ENCODE measurements at places on chromosomes 2 and 18.

DNA sequence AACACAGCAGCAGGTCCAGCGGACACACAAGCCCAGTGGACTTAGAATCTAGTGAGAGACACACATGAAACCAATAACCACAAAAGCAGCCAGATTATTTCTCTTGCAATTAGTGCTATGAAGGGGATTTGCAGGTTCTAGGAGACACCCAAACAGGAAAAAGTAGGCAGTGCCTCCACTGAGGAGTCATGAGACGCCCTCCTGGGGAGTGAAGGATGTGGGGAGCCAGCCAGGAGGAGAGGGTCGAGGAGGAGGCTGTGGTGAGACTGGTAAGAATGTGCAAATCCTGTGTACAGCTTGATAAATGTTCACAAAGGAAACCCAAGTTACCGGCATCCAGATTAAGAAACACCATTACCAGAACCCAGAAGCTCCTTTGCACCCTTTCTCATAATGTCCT is 2.7 kb upstream of the CAPN13 start:
- no peak for DNase-seq

GRCh38 chr18:7071600-7071999 is 46.0 kb downstream of the LAMA1 start:
- peak; percentile 24 for DNase-seq

DNA sequence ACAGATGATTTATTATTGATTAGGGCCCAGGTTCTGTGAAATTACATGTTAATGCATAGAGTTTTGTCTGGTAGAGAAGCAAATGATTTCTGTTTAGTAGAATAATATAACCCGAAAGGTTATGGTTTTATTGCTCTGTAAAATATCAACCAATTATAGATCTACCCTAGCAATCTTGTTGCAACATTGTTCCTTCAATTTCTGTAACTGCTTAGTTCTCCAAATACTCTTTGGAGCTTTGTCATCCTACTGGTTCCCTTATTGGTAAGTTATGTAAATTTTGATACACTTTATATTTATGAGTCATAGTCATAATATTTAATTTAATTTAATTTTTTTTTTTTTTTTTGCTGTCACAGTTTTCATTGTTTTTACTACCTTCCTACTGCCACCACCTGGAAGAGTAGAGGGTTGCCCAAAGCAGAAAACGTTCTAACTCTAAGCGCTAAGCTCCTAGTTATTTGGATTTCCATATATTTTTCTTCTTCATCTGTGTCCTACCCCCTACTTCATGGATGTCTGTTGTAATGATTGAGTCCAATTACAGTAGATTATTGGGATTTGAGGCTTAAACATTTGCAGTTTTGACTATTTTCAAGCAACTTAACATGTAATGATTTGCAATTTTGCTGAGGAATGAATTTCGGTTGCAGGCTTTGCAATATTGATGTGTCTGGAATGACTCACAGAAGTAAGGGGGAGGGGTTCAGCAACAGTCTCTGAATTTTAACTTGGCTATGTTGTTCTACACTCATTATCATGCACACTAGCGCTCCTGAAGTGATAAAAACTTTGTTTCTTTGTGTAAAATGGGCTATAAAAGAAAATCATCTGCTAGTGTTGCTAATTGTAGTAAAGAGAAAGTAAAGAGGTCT is 51.1 kb downstream of the NABP1 start:
- DNase-seq = peak; percentile 38

- DNase-seq = no peak
Observed at GRCh38 chr2:56148825-56149224, 35.0 kb upstream of the CCDC85A start.

GRCh38 chr2:238598802-238599530 is 172.2 kb downstream of the ASB1 start:
- DNase-seq = no peak

DNA sequence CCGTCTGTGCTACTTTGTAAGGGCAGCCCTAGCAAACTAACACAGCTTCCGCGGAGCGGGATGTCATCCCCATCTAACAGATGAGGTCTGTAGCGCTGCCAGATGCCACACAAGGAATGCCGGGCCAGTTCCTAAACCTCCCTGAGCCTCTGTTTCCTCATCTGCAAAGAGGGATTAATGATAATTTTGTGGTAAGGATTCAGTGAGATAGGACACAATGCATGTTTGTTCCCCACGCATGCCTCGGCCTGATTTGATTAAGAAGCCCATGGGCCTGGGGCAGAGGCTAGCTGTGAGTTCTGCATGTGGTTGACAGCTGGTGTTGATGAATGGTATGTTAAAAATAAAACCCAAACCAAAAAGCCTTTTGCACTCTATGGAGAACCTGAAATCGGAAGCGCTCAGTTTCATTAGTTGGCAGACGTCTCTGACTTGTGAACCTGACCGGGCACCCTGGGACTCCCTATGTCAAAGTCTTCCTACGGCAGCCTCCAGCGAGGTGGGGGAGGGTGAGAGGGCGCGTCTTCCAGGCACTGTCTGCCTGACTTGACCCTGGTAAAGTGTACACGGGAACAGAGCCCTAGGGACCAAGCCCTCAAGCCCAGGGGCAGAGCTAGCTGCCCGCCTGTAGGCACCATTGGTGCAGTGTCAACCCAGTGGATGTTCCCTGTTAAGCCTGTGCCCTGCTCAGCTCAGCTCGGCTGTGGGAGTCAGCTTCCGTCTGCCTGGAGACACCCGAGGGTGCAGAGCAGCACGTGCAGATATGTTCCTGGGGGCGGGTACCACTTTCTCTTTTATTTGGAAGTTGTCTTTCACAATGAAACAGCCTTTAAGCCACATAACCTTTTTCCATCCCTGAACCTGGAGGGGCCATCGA is 14.8 kb upstream of the INHBB start:
- DNase-seq = no peak

GRCh38 chr2:210389856-210390255 is 74.9 kb upstream of the MYL1 start:
- DNase-seq = no peak

- DNase-seq = peak; percentile 60
Observed at GRCh38 chr2:187527262-187527661, 27.0 kb downstream of the TFPI start.

DNA sequence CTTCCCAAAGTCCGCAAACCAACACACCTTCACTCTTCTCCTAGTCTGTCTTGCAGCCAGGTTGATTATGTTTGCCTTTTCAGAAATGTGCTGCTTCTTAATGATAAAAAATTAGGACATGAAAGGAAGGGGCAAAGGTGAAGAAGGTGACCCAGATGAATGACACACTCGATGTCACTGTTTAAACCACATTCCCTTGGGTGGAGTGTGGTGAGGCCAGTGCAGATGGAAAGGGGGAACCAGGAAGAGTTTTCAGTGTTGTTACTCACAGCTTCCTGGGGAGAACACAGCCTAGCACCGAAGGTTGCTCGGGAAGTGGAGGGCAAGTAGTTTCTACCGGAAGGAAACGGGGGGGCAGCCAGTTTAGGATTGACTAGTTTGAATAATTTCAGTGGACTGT is 57.2 kb upstream of the BOD1L2 start:
- no peak for DNase-seq

DNA sequence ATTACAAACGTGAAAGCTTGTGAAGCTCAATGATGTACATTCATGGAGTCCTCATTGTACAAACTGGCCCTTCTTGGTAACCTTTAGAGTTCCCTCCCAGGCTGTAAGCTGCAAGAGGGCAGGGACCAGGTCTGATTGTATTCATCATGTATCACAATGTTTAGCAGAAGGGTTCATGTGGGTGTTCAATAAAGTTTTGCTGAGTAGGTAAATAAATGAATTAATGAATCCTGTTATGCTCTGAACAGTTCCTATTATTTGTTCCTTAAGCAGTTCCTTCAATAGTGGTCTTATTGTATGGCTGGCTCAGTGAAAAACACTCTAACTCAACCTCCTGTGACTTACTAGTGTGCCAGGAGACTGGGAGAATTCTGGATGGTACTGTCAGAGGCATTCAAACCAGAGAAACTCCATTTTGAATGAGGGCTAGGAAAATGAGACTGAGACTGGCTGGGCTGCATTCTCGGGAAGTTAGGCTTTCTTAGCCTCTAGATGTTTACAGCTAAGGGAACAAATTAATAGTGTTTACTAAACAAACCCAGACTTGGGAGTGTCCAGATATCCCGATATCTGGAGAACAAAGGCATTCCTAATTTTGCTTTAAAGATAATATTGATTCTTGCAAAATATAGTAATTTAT is 1.8 kb upstream of the ACVR1 start:
- DNase-seq = no peak

DNA sequence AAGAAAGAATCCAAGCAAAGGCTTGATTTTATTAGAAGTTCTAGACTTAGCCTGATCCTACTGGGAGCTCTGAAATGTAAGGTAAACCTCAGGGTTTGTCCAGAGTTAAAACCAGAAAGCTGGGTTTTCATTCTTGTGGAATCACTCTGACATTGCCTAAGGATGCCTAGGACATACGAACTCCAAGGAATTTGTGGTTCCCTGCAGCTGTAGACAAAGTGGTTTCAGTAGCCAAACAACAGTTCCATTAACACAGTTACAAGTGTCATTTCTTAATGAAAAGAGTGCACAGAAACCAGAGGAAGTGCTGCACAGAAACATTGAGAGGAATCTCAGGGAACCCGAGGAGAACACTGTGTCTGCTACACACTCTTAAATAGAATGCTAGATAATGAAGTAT is 221.4 kb upstream of the ST6GAL2 start:
- peak; percentile 4 for DNase-seq

DNA sequence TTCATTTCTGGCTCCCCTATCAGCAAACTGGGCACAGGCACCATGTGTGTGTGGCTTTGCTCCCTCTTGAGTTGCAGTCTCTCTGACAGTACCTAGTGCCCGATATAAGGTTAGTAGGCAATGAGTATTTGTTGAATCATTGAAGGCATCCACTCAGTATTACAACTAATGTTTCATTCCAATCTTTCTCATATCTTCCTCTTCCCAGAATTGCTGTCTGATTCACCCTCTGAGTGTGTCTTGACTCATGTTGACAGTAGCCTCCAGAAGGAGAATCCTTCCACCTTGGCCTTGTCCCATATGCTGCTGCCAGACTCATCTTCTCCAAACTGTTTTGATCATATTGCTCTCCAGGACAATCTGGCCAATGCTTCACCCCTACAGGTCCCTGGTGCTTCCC is 202.5 kb downstream of the LRRTM1 start:
- DNase-seq = peak; percentile 62

DNA sequence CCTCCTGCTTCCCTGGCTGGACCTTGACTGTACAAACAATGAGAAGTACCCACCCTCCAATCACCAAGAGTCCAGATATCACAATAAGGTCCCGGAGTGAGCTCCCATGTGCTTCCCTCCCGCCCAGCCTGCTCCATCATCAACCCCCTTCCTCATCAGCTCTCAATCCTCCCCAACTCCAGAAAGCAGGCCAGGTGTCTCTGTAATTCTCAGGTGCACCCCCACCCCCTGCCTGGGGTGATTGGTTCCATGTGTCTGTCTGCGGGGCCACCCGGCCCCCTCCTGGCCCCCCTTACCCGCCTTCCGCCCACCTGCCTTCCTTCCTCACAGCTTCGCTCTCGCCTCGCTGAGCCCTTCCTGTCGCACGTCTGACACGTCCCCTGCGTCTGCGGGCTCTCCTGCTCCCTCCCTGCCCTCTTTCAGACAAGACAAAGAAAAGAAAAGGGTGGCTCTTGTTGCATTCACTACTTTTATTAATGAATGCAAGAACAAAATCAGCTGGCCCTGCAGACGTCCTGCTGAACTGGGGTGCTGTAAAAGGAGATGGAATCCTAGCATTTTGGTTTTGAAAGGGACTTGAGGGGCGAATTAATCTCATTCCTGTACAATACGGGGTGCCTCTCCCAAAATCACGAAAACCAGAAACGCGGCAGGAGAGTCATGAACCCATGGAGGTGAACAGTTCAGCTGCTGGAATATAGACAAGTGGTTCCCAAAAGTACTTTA is 26.5 kb upstream of the IGFBP2 start:
- DNase-seq = no peak

GRCh38 chr2:100880730-100881129 is 60.8 kb downstream of the NPAS2 start:
- DNase-seq = no peak

GRCh38 chr18:61352611-61353010 is 19.4 kb downstream of the CDH20 start:
- DNase-seq = peak; percentile 51

- DNase-seq = peak; percentile 100
Observed at GRCh38 chr18:79790996-79791972, 6.5 kb upstream of the KCNG2 start.

- DNase-seq = no peak
Observed at GRCh38 chr2:241215421-241215820, 26.9 kb downstream of the ANO7 start.

DNA sequence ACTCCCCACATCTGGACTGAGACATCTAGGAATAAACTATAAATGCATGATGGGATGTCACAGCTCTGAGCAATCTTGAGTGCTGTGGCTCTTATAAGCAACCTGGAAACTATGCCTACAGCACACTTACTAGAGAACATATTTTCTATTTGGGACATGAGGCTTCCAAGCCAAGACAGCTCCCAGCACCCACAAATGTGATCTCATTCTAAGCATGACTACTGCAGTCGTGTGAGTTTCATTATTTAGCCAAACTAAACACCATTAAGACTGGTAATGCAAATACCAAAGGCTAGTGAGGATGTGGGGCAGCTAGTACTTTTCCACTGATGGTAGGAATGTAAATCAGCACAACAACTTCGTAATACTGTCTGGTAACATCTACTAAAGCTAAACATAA is 72.5 kb downstream of the RTTN start:
- DNase-seq = peak; percentile 97

GRCh38 chr18:1436199-1436598 is 531.5 kb downstream of the ADCYAP1 start:
- no peak for DNase-seq

GRCh38 chr18:3688690-3689089 is 238.7 kb downstream of the TGIF1 start:
- DNase-seq = peak; percentile 92

DNA sequence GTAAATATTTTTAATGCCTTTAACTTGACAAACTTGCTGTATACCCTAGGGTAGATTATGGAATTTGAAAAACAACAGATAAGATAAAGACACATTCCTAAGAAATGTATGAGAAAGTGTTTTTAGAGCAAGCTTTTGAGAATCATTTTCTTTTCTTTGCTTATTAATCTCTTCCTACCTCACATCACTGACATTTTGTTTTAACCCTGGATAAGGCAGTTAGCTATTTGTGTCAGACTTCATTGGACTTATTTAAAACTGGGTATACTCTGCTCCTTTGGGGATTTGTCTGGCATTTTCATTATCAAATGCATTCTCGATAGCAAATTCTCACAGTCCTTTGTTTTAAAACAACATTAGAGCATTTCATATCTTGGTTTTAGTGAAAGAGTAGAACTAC is 17.2 kb downstream of the EML4 start:
- no peak for DNase-seq

GRCh38 chr2:239736358-239737143 is 288.6 kb downstream of the NDUFA10 start:
- DNase-seq = no peak

GRCh38 chr2:233084488-233084887 is 24.3 kb downstream of the INPP5D start:
- no peak for DNase-seq

- peak; percentile 27 for DNase-seq
Observed at GRCh38 chr2:186486651-186487647, 889 bp downstream of the ZC3H15 start.
